ENCODE measurements at places on chromosomes 1 and 21.
A peak's percentile ranks its signal among the peaks of the same experiment; 100 is the strongest.

DNA sequence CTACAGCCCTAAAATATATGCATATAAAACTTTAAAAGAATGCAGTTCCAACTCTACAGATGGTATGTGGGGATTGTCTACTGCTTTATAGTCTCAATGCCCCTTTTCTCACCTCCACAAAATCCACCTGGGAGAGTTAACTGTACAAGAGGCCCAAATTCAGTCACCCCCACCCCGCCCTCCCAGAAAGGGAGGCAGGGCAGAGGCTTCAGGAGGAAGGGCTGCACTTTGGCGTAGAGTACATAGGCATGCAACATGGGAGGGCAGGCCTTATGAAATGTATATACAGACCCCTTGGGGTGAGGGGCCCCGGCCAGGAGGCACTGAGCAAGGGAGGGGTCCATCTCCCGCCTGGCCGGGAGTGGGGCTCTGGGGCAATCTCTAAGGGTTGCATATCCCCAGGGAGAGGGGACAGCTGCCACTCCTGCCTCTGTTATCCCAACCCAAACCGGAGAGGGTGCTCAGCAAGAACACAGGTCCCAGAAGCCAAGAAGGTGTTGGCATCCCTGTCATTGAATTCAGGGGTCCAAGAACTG lies 1.3 kb upstream of the PYGO2 start:
- DNase-seq: no peak

DNA sequence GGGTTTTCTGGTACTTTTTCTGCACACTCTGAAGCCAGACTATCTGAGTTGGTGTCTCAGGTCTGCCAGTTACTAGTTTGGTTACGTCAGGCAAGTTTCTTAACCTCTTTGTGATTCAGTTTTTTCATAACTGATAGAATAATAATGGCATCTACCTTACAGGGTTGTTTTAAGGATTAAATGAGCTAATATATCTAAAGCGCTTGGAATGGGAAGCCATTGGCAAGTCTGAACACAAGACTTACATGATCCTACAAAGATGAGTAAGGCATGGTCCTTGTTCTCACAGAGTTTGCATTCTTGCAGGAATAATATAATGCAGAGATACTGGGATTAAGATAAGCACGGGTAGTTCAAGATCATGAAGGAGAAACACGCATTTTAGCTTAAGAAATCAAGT lies 9.2 kb upstream of the DENND2D start:
- DNase-seq: no peak

GRCh38 chr1:77095236-77095635 lies 124.0 kb downstream of the PIGK start:
- no peak for DNase-seq

DNA sequence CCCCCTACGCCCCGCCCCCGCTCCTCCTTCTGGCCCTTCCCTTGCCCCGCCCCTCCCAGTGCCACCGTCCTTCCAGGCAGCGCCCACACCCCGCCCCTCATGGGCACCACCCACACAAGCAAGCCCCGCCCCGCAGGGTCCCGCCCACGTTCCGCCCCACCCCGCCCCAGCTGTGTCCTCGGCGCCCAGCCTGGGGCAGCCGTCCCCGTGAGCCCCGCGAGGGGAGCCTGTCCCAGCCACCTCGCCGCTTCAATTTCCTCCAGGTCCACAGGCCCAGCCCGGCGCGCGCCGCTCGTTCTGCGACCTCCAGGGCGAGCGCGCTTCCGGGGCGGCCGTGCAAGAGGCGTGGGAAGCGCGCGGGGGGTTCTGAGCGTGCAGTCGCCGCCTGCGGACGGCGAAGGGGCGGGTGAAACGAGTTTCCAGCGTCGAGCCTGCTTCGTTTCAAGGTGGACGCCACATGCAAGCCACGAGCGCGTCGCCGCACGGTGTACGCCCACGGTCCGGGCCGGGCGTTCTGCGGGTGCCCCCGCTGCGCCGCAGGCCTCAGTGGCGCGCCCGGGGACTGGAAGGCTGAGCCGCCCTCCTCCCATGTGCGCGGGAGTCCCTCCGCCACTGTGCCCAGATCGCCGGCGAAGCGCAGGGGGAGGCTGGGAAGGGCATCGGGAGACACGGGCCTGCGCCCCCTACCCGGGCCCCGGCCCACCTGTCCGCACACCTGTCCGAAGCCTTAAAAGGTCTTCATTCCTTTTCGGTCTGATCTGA lies 10.8 kb upstream of the FAAP20 start:
- DNase-seq: peak; percentile 95

DNA sequence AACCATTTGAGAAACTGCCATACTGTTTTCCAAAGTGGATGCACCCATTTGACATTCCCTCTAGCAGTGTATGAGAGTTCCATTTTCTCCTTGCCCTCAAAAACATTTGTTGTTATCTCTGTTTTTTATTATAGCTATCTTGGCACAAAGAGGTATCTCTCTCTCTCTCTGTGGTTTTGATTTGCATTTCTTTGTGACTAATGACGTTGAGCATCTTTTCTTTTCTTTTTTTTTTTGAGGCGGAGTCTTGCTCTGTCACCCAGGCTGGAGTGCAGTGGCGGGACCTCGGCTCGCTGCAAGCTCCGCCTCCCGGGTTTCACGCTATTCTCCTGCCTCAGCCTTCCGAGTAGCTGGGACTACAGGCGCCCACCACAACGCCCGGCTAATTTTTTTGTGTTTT lies 17.4 kb upstream of the ZMYM6 start:
- DNase-seq: no peak

DNA sequence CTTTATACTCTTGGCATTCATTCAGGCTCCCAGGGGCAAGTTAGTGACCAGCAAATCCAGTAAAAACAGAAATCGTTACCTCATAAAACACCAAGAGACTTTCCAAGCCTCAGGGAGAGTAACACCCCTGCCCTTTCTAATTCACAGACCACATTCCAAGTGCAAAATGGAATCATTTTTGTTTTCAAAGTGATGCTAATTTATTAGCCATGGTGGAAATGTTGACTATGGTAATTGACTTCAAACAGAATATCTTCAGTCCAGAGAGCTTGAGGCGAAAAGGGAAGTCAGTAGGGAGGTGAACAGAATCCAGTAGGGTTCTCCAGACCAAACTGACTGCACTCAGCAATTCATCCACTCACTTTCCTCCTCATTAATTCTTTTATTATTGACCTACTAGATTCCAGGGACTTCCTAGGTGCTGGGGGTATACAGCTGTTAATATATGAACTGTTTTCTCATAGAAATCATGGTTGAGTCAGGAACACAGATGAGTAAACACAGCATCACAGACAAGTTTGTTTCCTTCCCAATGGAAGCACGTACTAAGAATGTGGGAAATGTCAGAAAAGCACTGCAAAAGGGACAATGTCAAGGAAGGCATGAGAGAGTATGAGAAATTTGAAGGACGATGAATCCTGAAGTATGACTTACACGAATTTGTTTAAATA lies 388.5 kb upstream of the C1orf87 start:
- DNase-seq: no peak

- no peak for DNase-seq
These were observed 13.8 kb downstream of the ADORA3 start for GRCh38 chr1:111489604-111490003.

- DNase-seq: no peak
These were observed 746 bp upstream of the C1orf116 start for GRCh38 chr1:207033302-207033701.

GRCh38 chr1:52674497-52675384 lies 23.4 kb downstream of the COA7 start:
- no peak for DNase-seq
